ENCODE measurements at places on chromosomes 3 and 15.

GRCh38 chr3:197807969-197808587, 17.0 kb downstream of the LRCH3 start:
- H3K27ac ChIP-seq: no peak overlapping the region
- no peaks in the 10 kb centered on the region for H3K27me3 ChIP-seq
- no peaks in the 10 kb centered on the region for H3K36me3 ChIP-seq
- DNase-seq: no peak
- no peak overlapping the region for H3K4me3 ChIP-seq

DNA sequence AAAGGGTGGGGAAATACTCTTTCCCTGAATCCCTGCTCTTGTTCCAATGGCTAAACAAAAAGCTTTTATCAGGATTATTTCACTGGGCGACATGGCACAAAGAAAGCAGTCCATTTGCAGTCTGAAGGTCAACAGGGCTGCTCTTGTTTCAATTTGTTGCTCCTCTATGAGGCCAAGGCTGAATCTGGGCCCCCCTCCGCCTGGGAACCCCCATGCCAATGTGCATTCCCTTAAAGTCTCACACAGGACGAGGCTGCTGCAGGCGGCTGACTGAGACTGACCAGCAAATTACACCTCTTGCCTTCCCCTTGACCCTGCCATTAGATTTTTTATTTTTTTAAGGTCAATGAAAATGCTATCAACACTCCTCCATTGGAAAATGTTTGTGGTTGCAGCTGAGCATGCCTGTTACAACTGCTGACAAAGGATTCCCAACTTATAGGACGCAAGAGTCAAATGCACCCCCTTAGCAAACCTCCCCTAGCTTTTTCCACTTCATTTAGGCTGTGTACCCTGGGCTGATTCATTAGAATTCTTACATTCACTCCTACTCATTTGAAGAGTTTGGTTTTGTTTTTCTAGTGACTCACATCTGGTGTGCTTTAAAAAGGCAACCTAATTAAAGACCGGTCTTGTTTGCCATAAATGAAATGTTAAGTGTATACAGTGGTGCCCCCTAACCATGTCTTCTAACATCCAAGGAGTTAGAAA, 60.8 kb upstream of the ARHGEF3 start:
- H3K36me3 ChIP-seq: no peaks in the 10 kb centered on the region
- no peak for DNase-seq
- no peak overlapping the region for H3K27ac ChIP-seq
- H3K4me3 ChIP-seq: peak overlapping the region; percentile 7
- no peaks in the 10 kb centered on the region for H3K27me3 ChIP-seq

DNA sequence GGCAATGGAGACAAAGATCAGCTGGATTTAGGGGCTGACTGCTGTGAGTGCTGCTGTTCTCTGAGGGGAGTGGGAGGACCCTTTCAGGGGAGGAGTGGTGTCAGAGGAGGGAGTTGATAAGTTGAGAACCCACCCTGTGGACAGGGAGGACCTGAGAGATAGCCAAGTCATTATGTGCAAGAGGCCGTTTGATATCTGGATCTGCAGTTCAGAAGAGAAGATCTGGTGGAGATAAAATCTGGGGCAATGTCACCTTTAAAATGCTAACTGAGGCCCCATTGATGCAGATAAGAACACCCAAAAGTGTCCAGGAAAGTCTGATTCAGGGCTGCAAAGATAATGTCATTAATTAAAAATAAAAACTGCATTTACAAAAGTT, 256.1 kb upstream of the HES1 start:
- no peak for DNase-seq
- H3K36me3 ChIP-seq: no peaks in the 10 kb centered on the region
- no peak overlapping the region for H3K27ac ChIP-seq
- peaks cover 79% of the 10 kb centered on the region for H3K4me1 ChIP-seq
- H3K27me3 ChIP-seq: peaks cover 7% of the 10 kb centered on the region

GRCh38 chr3:106088304-106088703, 219.5 kb upstream of the CBLB start:
- no peak for DNase-seq
- no peak overlapping the region for H3K4me3 ChIP-seq
- H3K27ac ChIP-seq: no peak overlapping the region
- no peaks in the 10 kb centered on the region for H3K4me1 ChIP-seq
- H3K27me3 ChIP-seq: no peaks in the 10 kb centered on the region
- no peaks in the 10 kb centered on the region for H3K36me3 ChIP-seq

DNA sequence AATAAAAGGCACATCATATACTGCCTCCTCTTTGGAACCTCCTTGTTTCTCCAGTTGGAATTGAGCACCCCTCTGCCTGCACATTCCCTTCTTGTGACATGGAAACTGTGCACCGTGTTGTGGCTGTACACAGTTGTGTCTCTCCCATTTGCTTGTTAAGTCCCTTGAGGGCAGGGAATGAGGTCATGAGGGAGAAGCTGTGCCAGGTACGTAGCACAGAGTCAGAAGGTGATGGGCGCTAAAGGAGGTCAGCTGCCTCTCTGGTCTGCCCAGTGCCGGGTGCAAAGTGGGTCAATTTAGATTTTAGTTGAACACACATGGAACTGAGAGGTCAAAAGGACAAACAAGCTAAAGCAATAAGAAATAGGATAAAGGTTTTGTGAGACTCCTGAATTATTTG, 124.4 kb downstream of the FAM43A start:
- H3K27ac ChIP-seq: no peak overlapping the region
- H3K4me1 ChIP-seq: no peaks in the 10 kb centered on the region
- no peak for DNase-seq
- H3K27me3 ChIP-seq: peaks cover 10% of the 10 kb centered on the region

DNA sequence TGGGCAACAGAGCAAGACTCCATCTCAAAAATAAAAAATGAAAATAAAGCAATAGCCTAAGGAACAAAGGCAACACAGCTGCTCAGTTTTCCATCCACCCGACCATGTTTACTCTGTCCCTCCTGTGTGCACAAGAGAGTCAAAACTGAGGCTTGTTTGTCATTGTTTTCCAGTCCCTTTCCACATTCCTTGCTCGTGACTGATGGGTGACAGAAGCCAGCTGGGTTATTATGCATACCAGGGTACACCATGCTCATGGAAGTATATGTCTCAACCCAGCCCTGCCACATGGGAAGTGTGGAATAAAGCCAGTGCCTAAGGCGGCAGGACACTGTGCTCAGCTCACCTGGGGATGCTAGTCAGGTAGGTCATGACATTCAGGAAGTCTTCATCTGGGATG, 49.5 kb downstream of the MCF2L2 start:
- no peak for DNase-seq
- no peaks in the 10 kb centered on the region for H3K27me3 ChIP-seq
- no peak overlapping the region for H3K27ac ChIP-seq
- no peaks in the 10 kb centered on the region for H3K36me3 ChIP-seq

- no peak for DNase-seq
- no peaks in the 10 kb centered on the region for H3K4me1 ChIP-seq
- H3K36me3 ChIP-seq: no peaks in the 10 kb centered on the region
Measured at GRCh38 chr15:69992348-69992747, 105.4 kb downstream of the TLE3 start.

- no peak for DNase-seq
- no peak overlapping the region for H3K4me3 ChIP-seq
- H3K27me3 ChIP-seq: no peaks in the 10 kb centered on the region
- no peaks in the 10 kb centered on the region for H3K36me3 ChIP-seq
Measured at GRCh38 chr15:41554915-41555314, 4.1 kb upstream of the TYRO3 start.

DNA sequence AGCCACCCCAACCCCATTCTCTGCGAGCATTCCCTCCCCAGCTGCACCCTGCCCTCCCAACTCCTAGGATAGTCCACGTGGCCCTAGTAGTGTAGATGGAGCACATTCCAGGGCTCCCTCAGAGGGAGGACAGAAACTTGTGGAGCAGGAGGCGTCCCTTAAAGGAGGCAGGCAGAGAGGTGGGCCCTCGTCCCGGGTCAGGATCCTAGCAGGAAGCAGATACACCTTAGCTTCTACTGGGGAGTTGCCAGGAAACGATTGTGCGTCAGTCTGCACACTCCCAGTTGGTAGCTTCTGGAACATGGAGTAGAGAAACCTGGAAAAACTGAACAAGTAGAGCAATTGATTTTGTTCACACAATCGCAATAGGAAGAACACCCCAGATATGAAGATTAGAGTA, 43.9 kb upstream of the KLHL25 start:
- no peak overlapping the region for H3K4me3 ChIP-seq
- H3K36me3 ChIP-seq: no peaks in the 10 kb centered on the region
- H3K27ac ChIP-seq: no peak overlapping the region
- DNase-seq: no peak

- no peaks in the 10 kb centered on the region for H3K4me1 ChIP-seq
- H3K27ac ChIP-seq: no peak overlapping the region
- no peaks in the 10 kb centered on the region for H3K36me3 ChIP-seq
- peaks cover 31% of the 10 kb centered on the region for H3K27me3 ChIP-seq
Measured at GRCh38 chr3:44029100-44029499, 212.6 kb upstream of the TOPAZ1 start.

- DNase-seq: no peak
- H3K4me1 ChIP-seq: no peaks in the 10 kb centered on the region
- no peaks in the 10 kb centered on the region for H3K36me3 ChIP-seq
- no peak overlapping the region for H3K4me3 ChIP-seq
- H3K27me3 ChIP-seq: no peaks in the 10 kb centered on the region
Measured at GRCh38 chr3:159102001-159102400, 300.1 kb downstream of the MFSD1 start.

DNA sequence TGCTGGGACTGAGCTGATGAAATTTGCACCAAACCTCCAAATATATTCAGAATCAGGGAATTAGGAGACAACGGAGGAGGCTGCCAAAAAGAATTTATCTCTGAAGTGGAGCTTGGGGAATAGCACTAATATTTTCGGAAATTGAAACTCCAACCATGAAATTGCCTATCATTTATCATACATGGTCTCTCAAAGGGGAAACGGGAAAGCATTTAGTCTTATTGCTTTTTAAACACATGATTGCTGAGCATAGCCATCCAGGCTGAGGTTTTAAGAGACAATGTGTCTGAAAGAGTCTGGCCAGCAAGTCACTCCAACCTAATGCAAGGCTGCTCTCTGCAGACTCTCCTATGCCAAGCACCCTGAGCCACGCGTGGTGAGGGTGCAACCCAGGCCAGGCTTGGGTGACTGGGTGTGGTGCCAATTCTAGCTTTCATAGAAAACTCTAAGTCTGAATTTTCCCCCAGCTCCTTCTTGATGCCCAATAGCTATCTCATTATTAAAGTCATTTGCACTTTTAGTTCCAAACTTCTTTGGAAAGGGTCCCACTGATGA, 200.2 kb downstream of the RPLP1 start:
- DNase-seq: no peak
- peaks cover 68% of the 10 kb centered on the region for H3K27me3 ChIP-seq
- peaks cover 3% of the 10 kb centered on the region for H3K4me1 ChIP-seq
- no peaks in the 10 kb centered on the region for H3K36me3 ChIP-seq
- H3K27ac ChIP-seq: no peak overlapping the region
- H3K4me3 ChIP-seq: no peak overlapping the region

DNA sequence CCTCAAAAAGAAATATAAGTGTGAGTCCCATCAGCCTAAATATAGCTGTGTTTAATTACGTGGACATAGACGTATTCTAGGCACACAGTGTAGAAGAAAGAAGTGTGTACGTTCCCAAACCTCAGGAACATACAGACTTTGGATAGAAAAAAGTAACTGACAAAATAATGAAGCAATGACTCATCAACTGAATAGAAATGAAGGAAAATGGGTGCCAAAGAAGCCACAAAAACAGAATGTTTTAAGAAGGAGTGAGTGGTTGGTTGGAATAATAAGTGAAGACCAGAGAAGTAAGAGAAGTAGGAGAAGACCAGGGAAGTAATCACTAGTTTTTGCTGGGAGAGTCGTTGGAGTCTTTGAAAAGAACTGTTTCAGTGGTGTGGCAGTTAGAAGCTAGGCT, 518.1 kb downstream of the ROBO1 start:
- H3K36me3 ChIP-seq: no peaks in the 10 kb centered on the region
- no peaks in the 10 kb centered on the region for H3K27me3 ChIP-seq
- H3K27ac ChIP-seq: no peak overlapping the region
- DNase-seq: no peak

DNA sequence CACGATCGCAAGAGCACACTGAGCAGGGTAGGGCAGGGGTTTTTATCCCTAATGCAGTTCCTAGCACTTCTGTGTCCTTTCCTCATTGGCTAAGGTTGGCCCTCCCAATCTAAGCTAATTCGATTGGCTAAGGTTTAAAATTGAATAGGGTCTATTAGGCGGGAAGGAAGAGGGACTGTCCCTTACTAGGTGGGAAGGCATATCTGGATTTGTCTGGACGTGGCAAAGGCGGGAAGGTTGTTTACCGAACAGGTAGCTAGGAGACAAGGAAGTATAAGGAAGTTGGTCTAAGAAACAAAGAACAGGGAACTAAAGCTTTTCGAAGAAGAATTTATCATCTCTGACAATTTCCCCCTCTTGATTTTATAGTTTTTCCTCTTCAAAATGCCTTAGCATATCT, 24.8 kb upstream of the ATG7 start:
- H3K27ac ChIP-seq: no peak overlapping the region
- no peaks in the 10 kb centered on the region for H3K36me3 ChIP-seq
- H3K27me3 ChIP-seq: no peaks in the 10 kb centered on the region

- peaks cover 20% of the 10 kb centered on the region for H3K4me1 ChIP-seq
- DNase-seq: no peak
- H3K27me3 ChIP-seq: no peaks in the 10 kb centered on the region
- peaks cover 60% of the 10 kb centered on the region for H3K36me3 ChIP-seq
- H3K27ac ChIP-seq: peak overlapping the region; percentile 64
Measured at GRCh38 chr3:184186902-184187207, 856 bp downstream of the ABCF3 start.

Measured in HCT116 (cell line).